ENCODE measurements at places on chromosomes 3 and 15.

- H3K36me3 ChIP-seq = no peaks in the 10 kb centered on the region
- peaks cover 26% of the 10 kb centered on the region for H3K27me3 ChIP-seq
- H3K4me3 ChIP-seq = no peak overlapping the region
- no peak overlapping the region for H3K27ac ChIP-seq
- no peak for DNase-seq
- no peaks in the 10 kb centered on the region for H3K4me1 ChIP-seq
Measured at GRCh38 chr3:10997196-10997595, 4.6 kb downstream of the SLC6A1 start.

- no peak overlapping the region for H3K4me3 ChIP-seq
- no peak for DNase-seq
- no peaks in the 10 kb centered on the region for H3K36me3 ChIP-seq
- H3K27ac ChIP-seq = no peak overlapping the region
Measured at GRCh38 chr3:165210727-165211126, 14.5 kb upstream of the SLITRK3 start.

- no peak for DNase-seq
- H3K36me3 ChIP-seq = no peaks in the 10 kb centered on the region
- H3K27ac ChIP-seq = no peak overlapping the region
- no peak overlapping the region for H3K4me3 ChIP-seq
Measured at GRCh38 chr3:150372320-150372719, 35.8 kb upstream of the TSC22D2 start.

GRCh38 chr3:44326019-44326418 lies 12.5 kb upstream of the TCAIM start:
- H3K4me3 ChIP-seq = no peak overlapping the region
- H3K27ac ChIP-seq = no peak overlapping the region
- no peak for DNase-seq
- H3K36me3 ChIP-seq = no peaks in the 10 kb centered on the region

DNA sequence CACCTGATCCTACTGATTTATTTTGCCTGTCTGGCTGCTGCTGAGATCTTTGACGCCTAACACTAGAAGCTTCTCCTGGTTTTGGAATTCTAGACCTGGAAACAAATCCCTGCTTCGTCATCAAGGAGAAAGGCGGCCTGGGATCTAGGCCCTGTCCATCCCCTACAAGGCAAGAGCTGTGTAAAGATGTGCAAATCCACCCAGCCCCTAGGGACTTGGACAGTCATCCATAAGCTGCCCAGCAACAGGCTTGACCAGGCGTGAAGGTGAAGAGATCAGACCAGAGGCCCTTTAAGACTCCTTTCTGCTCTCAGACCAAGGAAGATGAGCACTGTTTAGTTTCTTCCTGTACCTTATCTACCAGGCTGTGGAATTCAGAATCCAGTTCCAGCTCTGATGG lies 32.2 kb downstream of the SLC41A3 start:
- H3K4me3 ChIP-seq = no peak overlapping the region
- DNase-seq = no peak
- H3K27me3 ChIP-seq = no peaks in the 10 kb centered on the region
- H3K4me1 ChIP-seq = no peaks in the 10 kb centered on the region
- H3K27ac ChIP-seq = no peak overlapping the region

GRCh38 chr3:47722859-47723258 lies 58.8 kb downstream of the SMARCC1 start:
- no peaks in the 10 kb centered on the region for H3K27me3 ChIP-seq
- H3K4me1 ChIP-seq = no peaks in the 10 kb centered on the region
- H3K27ac ChIP-seq = no peak overlapping the region
- H3K36me3 ChIP-seq = peaks cover 4% of the 10 kb centered on the region
- no peak for DNase-seq
- no peak overlapping the region for H3K4me3 ChIP-seq

DNA sequence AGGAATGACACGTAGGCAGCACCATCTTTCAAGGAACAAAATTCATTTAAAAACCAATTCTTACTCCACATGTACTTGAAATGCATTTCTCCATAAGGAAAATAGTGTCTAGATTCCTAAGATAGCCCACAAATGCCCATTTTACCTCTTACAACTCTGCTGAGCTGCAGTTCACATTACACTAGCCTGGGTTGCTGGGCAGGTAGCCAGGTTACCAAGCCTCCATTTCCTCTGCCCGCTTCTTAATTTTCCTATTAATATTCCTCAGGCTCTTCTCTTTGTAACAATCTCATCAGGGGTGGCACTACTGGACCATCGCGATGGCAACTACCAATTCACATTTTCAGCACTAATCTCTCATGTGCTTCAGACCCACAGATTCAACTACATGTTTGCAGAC lies 10.8 kb downstream of the ATP13A3 start:
- no peak for DNase-seq
- H3K27ac ChIP-seq = no peak overlapping the region
- no peak overlapping the region for H3K4me3 ChIP-seq
- no peaks in the 10 kb centered on the region for H3K27me3 ChIP-seq
- H3K4me1 ChIP-seq = 0 out of 2 replicates have a peak, but pooled peaks cover 2% of the 10 kb centered on the region
- H3K36me3 ChIP-seq = 0 out of 2 replicates have a peak, but pooled peaks cover 2% of the 10 kb centered on the region

GRCh38 chr3:33911525-33912322 lies 113.3 kb downstream of the PDCD6IP start:
- no peak for DNase-seq
- H3K4me1 ChIP-seq = no peaks in the 10 kb centered on the region
- H3K27ac ChIP-seq = no peak overlapping the region

GRCh38 chr3:75101329-75102147 lies 487.1 kb upstream of the CNTN3 start:
- no peak for DNase-seq
- no peaks in the 10 kb centered on the region for H3K27me3 ChIP-seq
- no peaks in the 10 kb centered on the region for H3K36me3 ChIP-seq
- no peak overlapping the region for H3K27ac ChIP-seq
- no peak overlapping the region for H3K4me3 ChIP-seq
- peaks cover 1% of the 10 kb centered on the region for H3K4me1 ChIP-seq

GRCh38 chr3:156522673-156523072 lies 32.2 kb downstream of the SSR3 start:
- H3K27me3 ChIP-seq = no peaks in the 10 kb centered on the region
- no peak for DNase-seq
- H3K36me3 ChIP-seq = no peaks in the 10 kb centered on the region
- no peak overlapping the region for H3K4me3 ChIP-seq
- H3K27ac ChIP-seq = no peak overlapping the region
- H3K4me1 ChIP-seq = no peaks in the 10 kb centered on the region

DNA sequence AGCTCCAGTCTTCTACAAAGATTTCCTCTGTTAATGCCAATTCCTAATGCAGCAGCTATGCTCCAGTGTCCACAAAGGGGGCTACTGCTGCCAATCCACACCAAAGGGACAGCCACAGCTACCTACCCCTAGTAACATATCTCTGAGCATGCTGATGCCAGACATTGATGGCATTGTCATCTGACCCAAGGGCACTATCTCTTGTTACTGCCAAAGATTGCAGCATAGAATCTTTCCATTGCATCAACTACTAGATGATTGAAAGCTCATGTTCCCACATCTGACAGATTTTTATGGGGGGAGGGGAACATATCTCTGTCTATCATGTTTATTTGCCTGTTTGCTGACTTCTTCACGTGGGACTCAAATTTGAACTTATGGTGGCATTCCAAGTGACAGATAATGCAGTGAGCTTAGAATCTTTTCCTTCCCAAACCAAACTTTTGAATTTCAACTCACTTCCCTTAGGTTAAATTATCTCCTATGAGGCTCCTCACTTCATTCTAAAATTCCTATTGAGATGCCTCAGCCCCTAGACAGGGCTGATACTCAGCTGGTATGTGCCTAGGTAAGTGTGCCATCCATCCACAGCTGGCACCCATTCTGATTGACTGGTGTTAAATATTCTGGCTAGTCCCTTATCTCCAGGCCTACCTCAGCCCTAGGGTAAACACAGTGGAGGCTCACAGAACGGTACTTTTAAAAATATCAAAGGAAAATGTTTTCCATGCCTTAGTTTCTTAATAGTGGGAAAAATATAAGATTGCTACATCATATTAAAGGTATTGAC lies 100.3 kb downstream of the STRIT1 start:
- H3K36me3 ChIP-seq = no peaks in the 10 kb centered on the region
- H3K4me1 ChIP-seq = no peaks in the 10 kb centered on the region

GRCh38 chr15:64284042-64284441 lies 71.9 kb downstream of the CSNK1G1 start:
- no peaks in the 10 kb centered on the region for H3K27me3 ChIP-seq
- no peak overlapping the region for H3K4me3 ChIP-seq
- H3K4me1 ChIP-seq = no peaks in the 10 kb centered on the region
- no peaks in the 10 kb centered on the region for H3K36me3 ChIP-seq

DNA sequence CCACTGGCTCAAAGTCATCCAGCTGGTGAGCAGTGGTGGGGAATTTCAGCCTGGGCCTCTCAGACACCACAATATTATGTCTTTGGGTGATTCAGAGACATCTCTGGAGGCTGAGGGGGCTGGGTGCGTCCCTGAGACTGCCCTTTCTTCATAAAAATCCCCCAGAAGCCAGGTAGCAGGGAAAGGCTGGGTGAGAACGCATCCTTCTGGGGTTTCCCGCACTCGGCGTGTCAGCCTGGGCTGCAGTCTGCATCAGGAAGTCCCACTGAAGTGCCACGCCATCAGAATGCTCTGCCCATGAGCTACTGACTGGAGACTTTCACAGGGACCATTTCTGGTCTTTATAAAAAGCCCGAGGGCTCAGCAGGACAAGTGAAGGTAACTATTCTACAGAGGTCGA lies 148.8 kb upstream of the SLC6A11 start:
- no peak overlapping the region for H3K27ac ChIP-seq
- no peaks in the 10 kb centered on the region for H3K27me3 ChIP-seq
- no peak for DNase-seq
- no peak overlapping the region for H3K4me3 ChIP-seq
- H3K4me1 ChIP-seq = no peaks in the 10 kb centered on the region
- H3K36me3 ChIP-seq = no peaks in the 10 kb centered on the region
